ENCODE measurements at places on chromosomes 1 and 21.

DNA sequence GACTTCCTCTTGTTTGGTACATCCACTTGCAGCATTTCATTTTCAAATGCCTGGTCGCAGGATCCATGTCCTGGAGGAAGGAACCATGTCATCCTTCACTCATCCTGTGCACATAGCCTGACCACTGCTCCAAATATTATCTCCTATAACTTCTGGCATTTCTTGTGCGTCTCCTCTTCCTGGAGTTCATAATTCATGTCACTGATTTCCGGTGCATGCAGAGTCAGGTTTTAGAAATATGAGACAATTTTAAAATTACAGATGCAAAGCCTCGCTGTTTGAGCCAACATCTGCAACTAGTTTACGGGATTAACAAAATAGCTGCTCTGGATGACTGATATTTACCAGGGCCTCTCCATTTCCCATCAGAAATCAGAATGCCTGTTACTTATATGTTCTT lies 268.1 kb downstream of the DNM3 start:
- no peak for DNase-seq

- DNase-seq = no peak
Observed at GRCh38 chr1:245501633-245502032, 346.8 kb downstream of the KIF26B start.

DNA sequence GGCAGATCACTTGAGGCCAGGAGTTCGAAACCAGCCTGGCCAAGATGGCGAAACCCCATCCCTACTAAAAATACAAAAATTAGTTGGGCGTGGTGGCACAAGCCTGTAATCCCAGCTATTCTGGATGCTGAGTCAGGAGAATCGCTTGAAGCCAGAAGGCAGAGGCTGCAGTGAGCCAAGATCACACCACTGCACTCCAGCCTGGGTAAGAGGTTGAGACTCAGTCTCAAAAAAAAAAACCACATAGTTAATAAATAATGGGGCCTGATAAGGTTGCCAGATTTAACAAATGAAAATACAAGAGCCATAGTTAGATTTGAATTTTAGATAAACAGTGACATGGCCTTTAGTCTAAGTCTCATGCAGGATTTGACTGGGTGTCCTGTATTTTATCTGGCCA lies 175.7 kb downstream of the ZZZ3 start:
- no peak for DNase-seq

- DNase-seq = no peak
Observed at GRCh38 chr1:61344696-61345095, 262.3 kb downstream of the NFIA start.

- DNase-seq = no peak
Observed at GRCh38 chr1:68136187-68136586, 85.8 kb upstream of the DIRAS3 start.

DNA sequence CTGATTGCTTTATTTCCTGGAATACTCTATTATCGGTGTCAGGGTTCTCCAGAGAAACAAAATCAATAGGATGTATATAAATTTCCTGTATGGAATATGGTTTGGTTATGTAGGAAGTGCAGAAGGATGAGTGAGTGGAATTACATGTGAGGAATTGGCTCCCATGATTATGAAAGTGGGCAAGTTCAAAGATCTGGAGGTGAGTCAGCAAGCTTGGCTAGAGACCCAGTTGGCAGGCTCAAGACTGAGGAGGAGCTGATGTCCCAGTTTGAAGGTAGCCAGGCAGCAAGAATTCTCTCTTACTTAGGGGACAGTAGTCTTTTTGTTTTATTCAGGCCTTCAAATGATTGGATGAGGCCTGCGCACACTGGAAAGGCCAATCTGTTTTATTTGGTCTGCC lies 57.5 kb downstream of the MAP3K7CL start:
- no peak for DNase-seq

GRCh38 chr1:178576841-178577240 lies 63.9 kb downstream of the TEX35 start:
- no peak for DNase-seq

- DNase-seq = no peak
Observed at GRCh38 chr1:2294033-2294724, 66.1 kb downstream of the SKI start.

DNA sequence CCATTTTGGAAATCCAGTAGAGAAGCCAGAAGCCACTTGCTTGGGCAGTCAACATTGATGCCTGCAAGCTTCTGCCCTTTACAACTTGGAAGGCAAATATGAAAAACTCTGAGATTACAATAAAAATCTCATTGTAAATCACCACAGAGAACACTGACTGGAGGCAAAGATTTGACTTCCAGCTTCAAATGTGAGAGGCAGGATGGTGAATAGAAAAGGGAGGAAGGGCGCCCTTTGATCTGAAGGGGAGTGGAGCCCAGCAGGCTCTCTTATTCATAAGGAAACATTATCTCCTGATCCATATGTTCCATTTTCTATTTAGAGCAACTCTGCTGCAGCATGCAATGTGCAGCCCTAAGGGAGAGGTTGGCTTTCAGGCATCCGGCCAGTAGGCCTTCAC lies 348.3 kb downstream of the AJAP1 start:
- no peak for DNase-seq

GRCh38 chr1:161482610-161483009 lies 22.6 kb upstream of the FCGR2A start:
- DNase-seq = no peak

- no peak for DNase-seq
Observed at GRCh38 chr1:182215764-182216163, 154.3 kb upstream of the ZNF648 start.

DNA sequence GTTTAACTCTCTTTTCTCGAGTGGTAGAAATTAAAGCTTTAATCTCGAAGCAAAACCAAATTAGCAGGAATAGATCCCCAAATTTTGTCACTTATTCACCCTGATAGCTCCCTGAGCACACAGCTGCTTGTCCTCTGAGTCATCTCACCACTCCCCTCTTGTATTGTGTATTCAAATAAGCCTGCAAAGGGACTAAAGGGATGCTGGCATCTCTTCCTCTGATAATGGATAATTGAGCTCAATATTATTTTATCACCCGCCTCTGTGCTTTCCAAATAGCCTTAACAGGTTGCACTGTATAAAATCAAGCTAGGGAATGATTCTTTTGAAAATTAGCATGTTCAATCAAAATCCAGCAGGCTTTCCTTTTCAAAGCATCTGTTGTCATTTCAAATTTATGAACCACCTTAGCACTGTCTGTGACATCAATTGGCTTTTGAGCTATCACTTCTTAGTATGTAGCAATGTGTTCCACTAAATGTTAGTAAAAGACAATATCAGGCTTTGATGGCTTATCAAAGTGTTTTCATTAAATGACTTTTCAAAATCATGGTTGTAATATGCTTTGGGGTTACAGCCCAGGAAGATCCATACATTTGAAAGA lies 561.6 kb downstream of the PLA2G4A start:
- DNase-seq = no peak

GRCh38 chr1:75986478-75986877 lies 54.3 kb upstream of the ASB17 start:
- no peak for DNase-seq

DNA sequence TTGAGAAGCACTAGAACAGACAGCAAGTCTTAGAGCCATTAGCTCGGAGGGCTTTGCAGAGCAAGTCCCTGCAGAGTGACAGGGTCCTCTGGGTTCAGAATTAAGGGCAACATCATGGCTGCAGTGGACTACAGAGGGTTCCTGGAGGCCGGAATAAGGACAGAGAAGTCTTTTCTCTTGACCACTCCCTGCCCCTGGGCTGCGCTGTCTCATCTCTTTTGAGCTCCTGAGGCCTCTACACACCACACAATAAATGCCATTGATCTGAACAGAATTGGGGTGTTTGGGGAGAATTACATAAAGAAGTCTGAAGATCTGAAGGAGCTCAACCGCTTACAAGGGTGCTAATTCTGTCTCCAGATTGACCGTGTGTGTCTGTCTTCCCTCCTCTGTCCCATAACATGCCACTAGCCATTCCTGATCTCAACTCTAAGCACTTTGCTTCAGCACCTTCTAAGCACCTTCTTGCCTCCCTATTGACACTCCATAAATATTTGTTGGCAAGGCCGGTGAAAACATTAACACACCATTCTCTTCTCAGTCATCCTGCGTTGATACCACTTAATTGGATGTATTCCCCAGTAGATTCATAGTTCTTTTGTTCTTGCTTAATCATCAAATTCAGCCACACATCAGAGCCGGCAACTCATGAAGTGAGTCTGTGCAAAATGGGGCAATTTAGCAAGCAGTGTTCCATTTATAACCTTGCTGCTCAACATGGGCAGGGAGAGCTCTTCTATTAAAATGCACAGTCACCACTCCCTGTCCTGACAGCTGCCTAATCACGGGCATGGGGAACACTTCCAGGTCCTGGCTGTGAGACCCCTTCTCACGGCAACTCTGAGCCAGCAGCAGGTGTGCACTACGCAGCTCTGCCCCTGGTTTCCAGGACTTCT lies 49.7 kb downstream of the NMNAT2 start:
- no peak for DNase-seq

- DNase-seq = no peak
Observed at GRCh38 chr1:44594353-44594752, 79.9 kb downstream of the TMEM53 start.

- DNase-seq = no peak
Observed at GRCh38 chr1:110200666-110201065, 9.4 kb upstream of the KCNC4 start.

- no peak for DNase-seq
Observed at GRCh38 chr1:55311979-55312378, 96.8 kb upstream of the USP24 start.

DNA sequence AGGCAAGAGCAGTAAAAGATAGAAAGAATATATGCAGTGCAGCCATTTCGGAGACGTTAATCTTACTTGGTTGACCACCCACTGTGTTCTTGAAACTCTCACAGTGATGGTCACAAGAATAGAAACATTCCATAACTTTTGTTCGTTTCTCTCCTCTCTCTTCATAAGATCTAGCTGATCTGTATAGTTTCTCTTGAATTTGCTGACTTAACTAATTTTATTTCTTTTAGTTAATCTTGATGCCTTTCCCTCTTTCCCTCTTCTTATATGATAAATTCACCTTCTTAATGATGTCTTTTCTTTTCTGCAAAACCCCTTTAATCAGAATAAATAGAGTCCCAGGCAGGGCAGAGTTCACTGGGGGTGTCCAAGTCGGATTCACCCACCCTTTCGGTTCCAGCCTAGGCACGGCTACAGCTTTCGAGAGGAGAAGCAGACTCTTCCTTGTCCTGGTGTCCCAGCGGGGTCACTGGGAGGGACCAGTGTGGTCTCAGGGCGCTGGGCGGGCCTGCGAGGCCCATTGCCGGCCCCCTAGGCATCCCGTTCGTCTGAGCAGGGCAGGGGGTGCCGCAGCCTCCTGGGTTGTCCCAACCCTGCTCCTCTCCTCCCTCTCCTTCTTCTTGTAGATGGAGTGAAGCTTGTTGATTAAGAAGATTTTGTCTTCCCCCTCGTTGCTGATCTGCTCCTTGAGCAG lies 39.8 kb downstream of the ZNF691 start:
- no peak for DNase-seq

- no peak for DNase-seq
Observed at GRCh38 chr1:2582391-2582790, 4.2 kb upstream of the PRXL2B start.

DNA sequence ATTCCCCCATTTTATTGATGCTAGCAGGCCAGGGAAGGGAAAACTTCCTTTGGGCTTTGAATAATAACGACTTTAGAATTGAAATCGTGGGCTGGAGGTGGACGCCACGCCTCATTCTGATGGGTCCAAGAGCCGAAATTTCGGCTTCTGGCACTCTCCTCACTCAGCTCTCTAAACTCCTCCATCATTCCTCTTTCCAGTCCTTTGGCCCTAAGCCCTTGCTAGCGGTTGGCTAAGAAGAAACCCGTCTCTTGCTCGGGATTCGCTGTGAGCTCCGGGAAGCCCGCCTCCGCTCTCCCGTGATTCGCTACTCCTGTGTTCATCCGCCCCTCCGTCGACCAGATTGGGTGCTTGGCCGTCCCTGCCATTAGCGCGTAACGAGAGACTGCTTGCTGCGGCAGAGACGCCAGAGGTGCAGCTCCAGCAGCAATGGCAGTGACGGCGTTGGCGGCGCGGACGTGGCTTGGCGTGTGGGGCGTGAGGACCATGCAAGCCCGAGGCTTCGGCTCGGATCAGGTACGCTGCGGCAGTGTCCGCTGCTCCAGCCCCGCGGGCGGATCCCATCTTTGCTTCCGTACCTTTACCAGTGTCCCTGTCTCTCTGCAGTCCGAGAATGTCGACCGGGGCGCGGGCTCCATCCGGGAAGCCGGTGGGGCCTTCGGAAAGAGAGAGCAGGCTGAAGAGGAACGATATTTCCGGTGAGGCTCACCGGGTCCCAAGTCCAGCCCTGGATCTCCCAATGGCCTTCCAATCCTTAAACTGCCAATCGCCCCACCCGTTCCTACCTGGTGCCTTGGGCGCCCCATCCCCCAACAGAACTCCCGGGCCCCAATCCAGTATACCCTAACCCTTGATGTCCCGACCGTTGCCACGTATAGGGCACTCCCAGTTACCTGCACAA lies at the start of gene ATP5IF1:
ATP5IF1 (plus strand) TSS at position 370 of the 901 bp plus-strand sequence; CDS start at position 430, 60 bp downstream.
- peak; percentile 97 for DNase-seq

DNA sequence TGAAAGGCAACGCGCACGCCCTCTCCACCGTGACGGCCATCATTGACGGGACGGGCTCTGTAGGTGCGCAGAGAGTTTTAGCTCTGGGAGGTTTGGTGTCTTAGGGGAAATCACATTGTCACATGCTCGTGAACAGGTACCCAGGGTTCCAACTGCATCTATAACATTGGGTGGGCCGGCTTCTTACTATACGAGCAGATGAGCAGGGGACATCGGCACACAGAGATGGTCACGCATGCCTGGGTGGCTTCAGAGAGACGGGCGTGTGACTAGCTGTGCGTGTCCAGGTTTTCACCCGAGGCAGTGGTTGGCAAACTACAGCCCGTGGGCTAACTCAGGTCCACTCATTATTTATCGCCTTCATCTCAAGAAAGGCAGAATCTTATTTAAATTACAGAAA lies 54.7 kb downstream of the SLC37A1 start:
- no peak for DNase-seq

DNA sequence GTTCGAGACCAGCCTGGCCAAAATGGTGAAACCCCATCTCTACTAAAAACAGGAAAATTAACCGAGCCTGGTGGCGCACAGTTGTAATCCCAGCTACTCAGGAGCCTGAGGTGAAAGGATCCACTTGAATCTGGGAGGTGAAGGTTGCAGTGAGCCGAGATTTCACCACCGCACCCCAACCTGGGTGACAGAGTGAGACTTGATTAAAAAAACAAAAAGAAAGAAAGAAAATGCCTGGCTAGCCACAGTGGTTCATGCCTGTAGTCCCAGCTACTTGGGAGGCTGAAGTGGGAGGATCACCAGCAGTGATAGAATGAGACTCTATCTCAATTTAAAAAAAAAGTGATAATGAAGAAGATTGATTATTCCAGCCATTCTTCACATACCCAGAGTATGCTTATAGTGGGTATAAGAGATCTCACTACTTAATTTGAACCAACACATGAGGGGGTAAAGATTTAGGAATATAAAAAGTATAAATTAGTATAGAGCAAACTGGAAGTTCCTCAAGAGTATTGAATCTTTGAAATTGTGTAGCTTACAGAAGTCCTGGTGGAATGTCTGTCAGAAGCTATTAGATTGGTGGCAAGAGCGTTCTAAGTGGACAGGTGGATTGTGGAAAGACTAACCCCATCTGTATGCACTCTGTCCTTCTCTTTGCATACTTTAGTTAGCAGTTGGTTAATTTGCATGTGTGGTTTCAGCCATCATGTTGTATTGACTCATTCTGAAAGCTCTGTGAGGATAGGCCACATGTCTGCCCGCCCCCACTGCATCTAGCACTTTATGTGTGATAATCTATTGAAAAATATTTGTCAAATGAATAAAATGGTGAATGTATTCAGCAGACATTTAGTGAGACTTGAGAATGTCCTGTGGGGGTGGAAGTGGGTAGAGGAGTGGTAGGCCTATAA lies 25.0 kb downstream of the RLF start:
- no peak for DNase-seq
